ENCODE measurements at places on chromosomes 11 and 22.

GRCh38 chr11:40290171-40290631 lies 1169.3 kb downstream of the LRRC4C start:
- peak; percentile 17 for DNase-seq

- no peak for DNase-seq
These were observed 1.7 kb upstream of the ME3 start for GRCh38 chr11:86673872-86674750.

GRCh38 chr11:45048313-45048841 lies 97.7 kb upstream of the TP53I11 start:
- DNase-seq = no peak

- DNase-seq = peak; percentile 81
These were observed 7.3 kb downstream of the CCDC88B start for GRCh38 chr11:64347193-64347867.

DNA sequence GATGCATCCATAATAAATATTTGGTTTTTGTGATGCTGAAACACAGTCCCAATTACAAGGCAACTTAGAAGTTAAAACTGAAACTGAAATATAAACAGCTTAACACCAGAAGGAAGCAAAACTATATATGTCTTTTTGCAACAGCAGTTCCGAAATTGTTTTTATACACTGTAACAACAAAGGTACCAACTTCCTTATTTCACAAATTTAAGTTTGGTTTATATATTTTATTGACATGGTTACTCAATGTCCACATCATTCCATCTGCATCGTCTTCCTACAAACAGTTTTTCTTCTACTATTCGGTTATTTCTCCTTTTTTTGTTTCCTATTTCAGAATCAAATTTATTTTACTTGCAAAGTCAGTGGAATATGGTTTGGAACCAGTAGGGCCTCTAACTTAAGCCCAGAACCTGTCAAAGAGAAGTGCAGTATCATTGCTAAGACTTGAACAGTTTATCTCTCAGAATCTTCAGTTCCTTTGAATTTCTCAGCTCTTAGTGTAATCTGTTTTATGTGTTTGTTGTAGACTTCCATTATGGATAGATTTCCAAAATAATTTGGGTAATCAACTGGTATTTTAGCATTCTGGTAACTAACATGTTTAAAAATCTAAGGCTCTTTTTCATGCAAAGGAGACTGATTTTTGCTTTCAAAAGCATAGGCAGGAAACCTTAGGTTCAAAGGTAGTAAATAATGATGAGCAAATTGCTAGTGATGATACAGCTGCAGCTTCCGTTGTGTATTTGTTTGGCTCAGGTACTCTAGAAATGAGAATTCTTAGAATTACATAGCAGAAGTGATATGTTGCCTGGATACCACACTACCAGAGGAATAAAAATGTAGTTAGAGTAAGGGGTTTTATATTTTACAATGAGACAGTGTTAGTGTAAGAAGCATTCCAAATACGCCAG lies 8.2 kb upstream of the HSPA8 start:
- no peak for DNase-seq

DNA sequence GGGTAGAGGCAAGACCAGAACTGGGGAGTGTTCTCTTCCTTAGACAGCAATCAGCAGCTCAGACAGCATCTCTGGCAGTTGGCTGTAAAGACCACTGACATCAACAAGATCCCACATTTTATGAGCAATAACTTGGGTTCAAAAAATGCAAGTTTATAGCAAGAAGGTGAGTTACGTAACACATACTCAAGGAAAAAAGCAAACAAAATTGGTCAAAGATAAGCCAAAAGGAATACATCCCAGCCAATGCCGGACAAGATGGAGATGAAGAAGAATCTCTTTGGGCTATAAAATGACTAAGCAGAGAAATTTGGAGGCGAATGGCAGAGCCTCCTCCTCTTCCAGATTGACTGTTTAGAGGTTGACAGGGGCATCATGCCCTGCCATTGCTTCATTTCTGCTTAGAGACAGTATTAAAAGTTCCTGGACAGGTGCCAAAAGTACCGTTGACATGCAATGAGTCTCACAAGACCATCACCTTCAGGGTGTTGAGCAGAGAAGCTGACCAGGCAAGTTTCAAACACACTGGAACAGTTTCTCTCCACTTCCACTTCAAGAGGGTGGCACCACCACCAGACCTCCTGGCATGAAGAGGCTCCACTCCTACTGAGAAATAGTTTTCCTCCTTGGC lies 55.9 kb downstream of the ENDOD1 start:
- peak; percentile 40 for DNase-seq

DNA sequence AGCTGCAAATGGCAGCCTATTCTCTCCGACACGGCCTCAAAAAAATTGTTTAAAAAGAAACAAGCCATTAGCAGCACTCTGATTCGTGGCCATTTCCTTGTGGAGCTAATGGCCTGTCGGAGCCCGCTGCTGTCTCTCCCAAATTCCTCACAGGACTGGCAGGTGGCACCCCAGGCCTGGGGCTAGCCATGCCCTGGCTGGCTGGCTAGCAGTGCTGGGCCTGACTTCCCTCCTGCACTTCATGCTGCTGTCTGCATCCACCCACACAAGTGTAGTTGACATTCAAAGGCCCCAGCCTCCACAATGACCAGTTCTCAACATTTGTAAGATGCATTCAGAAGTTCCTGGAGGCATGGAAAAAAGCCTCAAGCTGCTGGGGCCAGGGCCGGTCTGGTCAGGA lies 61.5 kb downstream of the SMCO4 start:
- no peak for DNase-seq

DNA sequence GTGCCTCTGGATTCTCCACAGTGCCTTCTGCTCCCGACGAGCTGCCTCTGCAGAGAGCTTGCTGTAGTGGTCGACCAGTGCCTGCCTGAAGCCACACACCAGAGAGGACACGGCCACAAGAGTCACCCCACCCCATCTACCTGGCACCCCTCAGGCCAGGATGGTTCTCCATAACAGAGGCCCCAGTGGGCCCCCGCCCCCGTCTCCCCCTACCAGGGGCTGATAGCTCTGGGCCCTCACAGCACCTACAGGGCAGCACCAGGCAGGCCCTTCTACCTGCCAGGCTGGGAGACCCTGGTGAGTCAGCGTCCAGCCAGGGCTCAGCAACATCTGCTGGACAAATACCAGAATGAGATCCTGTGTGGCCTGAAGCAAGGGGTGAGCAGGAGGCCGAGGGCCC lies 21.7 kb downstream of the SELENOO start:
- DNase-seq = no peak

- no peak for DNase-seq
These were observed 23.2 kb downstream of the LDLRAD3 start for GRCh38 chr11:35967042-35967441.
